Stimulated activated CD4-positive, alpha-beta T cell treated with anti-CD3 and anti-CD28 coated beads, TNF-alpha, amount 100 ng/mL, for 4 hours (primary cell): ENCODE measurements at places on chromosomes 6 and 20.

DNA sequence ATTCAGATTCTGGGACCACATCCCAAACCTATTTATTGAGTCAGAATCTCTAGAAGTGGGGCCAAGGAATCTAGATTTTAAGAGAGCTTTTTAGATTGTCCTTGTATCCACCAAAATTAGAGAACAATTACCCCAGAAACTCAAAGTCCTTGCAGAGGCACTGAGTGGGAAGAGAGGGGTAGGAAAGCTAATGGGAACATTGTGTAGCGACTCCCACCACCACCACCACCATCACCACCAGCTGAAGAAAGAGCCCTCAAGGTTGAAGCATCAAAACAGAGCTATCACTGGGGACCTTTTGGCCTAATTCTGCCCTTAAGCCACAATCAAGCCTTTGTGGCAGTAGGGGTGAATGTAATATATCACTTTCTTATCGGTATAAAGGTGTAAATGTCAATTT is 39.0 kb upstream of the SLC32A1 start:
- DNase-seq: no peak

DNA sequence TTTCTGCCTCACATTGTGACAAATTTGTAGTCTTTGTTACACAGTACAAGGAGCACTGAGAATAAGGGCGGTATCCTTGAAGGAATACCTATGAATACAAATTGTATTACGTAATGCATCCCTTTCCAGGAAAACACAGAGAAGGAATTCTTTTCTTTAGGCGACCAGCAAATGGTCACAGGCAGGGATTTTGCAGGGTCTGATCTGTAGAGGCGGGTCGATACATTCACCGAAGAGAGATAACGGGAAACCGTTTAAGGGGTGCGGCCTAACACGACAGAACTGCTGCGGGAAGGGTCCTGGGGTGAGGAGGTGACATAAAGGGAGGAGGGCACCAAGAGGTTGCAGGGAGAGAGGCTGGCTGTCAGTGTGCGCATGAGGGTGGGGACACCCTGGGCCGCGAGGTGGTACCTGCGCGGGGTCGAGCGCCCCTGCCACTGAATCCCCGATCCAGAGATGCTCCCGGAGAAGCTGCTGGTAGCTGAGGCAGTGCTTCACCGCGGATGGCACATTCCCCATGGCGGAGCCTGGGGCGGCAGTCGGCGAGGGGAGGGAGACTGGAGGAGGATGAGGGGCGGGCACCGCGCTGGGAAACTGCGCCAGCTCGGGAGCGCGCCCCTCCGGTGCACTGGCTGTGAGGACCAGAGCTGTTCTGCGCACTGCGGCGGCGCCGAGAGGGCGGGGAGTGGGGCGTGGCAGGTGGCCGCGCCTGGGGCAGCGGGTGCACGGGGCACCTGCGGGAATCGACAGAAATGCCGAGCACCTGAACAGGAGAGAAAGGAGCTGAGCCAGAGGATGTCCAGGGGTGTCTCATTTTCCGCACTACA is at the start of gene HMGCLL1:
TSS of gene HMGCLL1 (minus strand) at position 656 of the 827 bp plus-strand sequence. CDS start at position 519, 137 bp downstream.
- no peak for DNase-seq

- no peak for DNase-seq
Measured at GRCh38 chr6:52650941-52651340, 20.0 kb upstream of the TMEM14A start.

DNA sequence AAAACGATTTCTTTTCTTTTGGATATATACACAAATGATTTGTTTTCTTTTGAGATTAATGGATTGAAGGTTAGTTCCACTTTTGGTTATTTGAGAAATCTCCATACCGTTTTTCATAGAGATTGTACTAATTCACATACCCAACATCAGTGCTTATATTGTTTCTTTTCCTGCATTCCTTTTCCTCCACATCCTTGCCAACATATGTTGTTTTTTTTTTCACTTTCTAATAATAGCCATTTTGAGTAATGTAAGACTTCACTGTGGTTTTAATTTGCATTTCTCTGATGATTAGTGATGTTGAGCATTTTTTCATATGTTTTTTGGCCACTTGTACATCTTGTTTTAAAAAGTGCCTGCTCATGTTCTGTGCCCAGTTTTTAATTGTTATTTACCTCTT is 846.4 kb upstream of the EYS start:
- DNase-seq: no peak

- DNase-seq: no peak
Measured at GRCh38 chr6:1382883-1383728, 6.3 kb upstream of the FOXF2 start.
